A549 treated with RU486 at 1 μM for 4 hours (cell line): ENCODE measurements at places on chromosomes 13 and 19. TPM values are rescaled to one million over a fixed set of nuclear protein-coding genes. Genes with fewer than 3 reads are reported as not detected.

OR7C1 gene
- not detected in 5 replicates for total RNA-seq

ZNF625 gene
- total RNA-seq, result not detected in 5 replicates

QPCTL gene
- total RNA-seq, result 6.9 to 10.7 TPM (median 9.5 TPM) in 5 replicates

SPRYD7 gene
- 6.3 to 10.4 TPM (median 9.3 TPM) in 5 replicates for total RNA-seq

DACT3 gene
- 0.22 to 0.37 TPM (median 0.25 TPM) in 5 replicates for total RNA-seq

DACH1 gene
- not detected in 5 replicates for total RNA-seq

SYT3 gene
- 0.22 to 0.83 TPM (median 0.58 TPM) in 5 replicates for total RNA-seq

ZNF208 gene
- total RNA-seq, result not detected in 5 replicates

SWSAP1 gene
- total RNA-seq, result 1.7 to 3.4 TPM (median 2.2 TPM) in 5 replicates

THAP8 gene
- total RNA-seq, result 4.5 to 6.9 TPM (median 5.2 TPM) in 5 replicates

ZNF565 gene
- 3.7 to 4.9 TPM (median 4.2 TPM) in 5 replicates for total RNA-seq

LRP3 gene
- total RNA-seq, result 31.6 to 61.9 TPM (median 53.0 TPM) in 5 replicates

SPTBN4 gene
- 0.59 to 1.3 TPM (median 0.90 TPM) in 5 replicates for total RNA-seq

ZNF728 gene
- total RNA-seq, result not detected in 5 replicates
